EL (cell line): ENCODE measurements at places on chromosomes 7 and 10.

DNA sequence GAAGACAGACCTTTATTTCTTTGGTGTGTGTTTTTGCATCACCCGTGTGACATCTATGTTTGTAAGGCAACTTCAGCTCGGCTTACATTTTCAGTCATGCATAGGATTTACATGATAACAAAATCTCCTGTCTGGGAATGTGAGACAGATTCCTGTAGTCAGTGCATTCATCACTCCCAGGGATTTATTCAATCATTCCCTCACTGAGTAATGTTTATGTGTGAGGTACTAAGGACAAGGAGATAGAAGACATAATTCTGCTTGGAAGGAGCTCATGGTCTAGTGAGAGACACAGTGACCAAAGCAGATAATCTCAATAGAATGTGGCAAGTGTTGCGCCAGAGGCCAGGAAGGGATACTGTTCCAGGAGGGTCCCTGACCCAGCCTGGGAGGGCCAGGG, 35.2 kb upstream of the BMPER start:
- no peak for DNase-seq

- DNase-seq = peak; percentile 59
Observed at GRCh38 chr10:75195035-75195763, 15.4 kb upstream of the VDAC2 start.

DNA sequence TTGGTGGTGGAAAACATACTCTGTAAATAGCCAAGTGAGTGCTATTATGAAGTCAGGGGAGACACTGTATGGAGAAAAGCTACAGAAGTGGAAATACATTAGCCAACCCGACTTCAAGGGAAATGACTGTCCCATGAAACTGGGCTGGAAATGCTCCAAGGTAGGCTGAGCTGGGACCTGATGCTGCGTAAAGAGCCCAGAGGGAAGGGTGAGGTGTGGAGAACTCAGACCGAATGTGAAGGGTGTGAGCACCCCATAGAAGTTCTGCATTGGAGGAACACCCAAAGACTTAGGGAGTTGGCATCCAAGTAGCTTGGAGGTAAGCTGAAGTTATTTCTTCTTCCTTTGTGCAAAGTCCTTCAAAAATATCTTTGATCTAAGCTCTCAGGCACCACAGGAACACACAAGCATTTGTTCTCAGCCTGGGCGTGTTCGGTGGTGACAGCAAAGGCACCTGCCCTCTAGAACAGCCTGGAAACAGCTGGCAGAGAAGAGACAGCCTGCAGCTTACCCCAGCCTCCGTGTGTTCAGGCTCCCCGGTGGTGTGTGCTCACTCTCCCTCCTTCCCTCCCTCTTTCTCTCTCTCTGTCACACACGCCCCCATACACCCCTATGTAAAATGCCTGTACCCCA, 19.1 kb upstream of the GJD4 start:
- DNase-seq = no peak

- DNase-seq = no peak
Observed at GRCh38 chr7:2501947-2502646, 17.5 kb upstream of the LFNG start.
